NCI-H2081 treated with DMSO at 0.1 percent for 48 hours (cell line): ENCODE measurements at places on chromosomes 6 and 20.

DNA sequence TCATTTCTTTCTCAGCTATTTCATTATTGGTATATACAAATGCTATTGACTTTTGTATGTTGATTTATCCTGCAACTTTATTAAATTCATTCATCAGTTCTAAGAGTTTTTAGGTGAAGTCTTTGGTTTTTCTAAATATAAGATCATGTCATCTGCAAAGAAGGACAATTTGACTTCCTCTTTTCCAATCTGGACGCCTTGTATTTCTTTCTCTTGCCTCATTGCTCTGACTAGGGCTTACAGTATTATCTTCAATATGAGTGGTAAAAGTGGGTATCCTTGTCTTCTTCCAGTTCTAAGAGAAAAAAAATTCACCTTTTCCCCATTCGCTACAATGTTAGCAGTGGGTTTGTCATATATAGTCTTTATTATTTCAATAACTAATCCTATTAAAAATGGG lies 38.0 kb downstream of the KIF16B start:
- no peak for DNase-seq

DNA sequence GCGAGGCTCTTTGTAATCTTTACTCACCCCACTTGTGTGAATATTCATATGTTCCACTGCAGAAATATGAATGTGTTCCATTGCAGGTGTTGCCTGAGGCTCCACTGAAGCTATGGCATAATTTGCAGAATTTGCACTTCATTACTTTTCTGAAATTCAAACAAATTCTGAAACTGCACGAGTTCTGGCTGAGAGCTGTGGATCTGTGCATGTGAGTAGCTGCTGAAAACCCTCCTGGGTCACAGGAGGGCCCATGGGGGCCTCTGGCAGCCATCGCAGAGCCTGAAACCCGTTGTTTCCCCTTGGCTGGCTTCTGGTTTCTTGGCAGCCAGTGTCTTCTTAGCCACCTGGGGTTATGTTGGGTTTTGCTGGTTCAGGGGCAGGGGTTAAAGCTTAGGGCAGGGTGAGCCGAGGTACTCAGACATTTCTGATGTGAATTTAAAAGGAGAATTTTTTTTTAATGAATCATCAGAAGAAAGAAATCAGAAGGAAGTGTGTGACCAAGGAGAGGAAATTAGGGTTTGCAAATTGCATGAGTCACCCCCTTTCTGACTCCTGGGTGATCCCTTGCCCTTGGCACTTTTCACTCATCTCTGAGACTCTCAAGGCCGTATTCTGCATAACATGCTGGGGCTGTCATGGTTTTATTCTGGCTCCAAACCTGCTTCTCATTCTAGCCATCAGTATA lies 40.6 kb downstream of the TOX2 start:
- no peak for DNase-seq

DNA sequence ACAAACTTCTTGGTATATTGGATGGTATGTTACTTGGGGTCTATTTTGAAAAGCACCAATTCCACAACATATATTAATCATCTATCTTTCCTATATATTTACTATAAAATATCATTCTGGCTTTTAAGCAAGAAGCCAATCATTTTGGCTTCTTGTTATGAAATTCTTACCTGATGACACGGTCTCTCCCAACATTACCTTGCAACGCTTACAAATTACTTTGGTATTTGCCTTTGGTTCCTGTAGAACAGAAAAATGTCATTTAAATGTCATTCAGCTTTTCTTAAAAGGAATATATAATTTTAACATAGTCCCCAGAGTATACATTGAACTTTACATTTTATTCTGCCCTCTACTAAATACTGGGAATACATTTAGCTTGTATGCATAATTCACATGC lies 27.4 kb downstream of the UBE3D start:
- DNase-seq, result no peak

- no peak for DNase-seq
Observed at GRCh38 chr20:13117200-13117599, 103.9 kb upstream of the ISM1 start.

DNA sequence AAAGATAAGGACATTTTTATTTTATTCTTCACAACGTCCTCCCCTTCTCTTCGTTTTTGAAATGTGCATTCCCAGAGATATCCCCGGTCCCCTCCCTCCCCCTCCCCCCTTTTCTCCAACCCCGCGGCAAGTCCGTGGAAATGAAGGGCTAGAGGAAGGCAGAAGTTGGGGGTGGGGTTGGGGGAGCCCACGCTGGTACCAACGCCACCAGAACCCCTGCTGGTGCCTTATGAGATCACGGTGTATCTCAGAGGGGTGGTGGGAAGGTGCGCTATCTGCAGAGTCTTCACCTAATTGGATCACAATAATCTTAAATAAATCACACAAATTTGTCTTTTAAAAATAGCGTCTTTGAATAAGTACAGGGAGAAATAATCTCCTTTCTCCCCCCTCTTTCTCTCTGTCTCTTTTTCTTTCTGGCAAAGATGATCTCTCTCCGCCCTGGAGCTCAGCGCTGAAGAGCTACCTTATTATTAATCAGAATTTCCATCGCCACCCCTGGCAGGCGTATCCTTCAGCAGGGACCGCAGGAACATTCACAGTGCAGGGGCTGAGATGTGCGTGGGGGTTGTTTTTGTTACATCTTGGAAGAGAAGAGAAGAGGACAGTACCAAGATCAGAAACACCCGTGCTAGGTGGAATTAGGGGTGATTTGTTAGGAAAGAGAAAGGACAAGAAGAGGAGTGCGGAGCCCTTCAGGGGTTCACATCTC lies 915 bp downstream of the CLVS2 start:
- DNase-seq, result no peak

DNA sequence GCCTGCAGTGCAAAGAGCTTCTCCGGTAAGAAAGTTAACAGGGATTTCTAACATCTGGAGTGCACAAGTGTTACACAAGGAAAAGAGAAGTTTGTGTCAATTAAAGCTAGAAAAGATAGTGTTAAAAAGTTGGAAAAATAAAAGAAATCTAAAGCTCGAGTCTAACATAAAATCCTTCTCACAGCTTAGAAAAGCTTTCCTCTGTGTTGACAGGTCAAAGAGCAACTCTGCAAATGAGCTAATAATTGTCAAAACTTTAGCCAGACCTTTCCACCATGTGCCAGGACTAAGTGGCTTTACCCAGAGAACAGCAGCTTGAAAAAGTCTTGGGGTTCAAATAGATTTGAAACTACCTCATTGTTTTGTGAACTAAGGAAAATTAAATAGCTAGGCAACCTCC lies 14.8 kb downstream of the PTPRK start:
- DNase-seq, result no peak

DNA sequence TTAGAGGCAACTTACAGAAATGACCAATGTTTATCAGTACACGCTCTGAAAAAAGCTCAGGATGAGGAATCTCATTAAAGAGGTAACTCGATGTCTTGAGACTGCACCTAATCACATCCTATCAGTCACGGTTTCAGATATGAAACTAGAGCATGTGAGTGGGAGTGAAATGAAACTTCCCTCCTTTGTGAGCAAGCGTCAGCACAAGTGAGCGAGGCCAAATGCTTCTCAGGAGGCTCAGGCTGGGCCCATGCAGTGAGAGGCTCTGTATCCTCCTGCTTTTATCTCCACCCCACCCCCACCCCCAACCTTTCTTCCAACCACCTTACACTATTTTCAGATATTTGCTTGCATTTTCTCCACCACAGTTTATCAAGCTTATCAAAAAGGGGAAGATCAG lies 140.8 kb upstream of the RIMS1 start:
- no peak for DNase-seq

DNA sequence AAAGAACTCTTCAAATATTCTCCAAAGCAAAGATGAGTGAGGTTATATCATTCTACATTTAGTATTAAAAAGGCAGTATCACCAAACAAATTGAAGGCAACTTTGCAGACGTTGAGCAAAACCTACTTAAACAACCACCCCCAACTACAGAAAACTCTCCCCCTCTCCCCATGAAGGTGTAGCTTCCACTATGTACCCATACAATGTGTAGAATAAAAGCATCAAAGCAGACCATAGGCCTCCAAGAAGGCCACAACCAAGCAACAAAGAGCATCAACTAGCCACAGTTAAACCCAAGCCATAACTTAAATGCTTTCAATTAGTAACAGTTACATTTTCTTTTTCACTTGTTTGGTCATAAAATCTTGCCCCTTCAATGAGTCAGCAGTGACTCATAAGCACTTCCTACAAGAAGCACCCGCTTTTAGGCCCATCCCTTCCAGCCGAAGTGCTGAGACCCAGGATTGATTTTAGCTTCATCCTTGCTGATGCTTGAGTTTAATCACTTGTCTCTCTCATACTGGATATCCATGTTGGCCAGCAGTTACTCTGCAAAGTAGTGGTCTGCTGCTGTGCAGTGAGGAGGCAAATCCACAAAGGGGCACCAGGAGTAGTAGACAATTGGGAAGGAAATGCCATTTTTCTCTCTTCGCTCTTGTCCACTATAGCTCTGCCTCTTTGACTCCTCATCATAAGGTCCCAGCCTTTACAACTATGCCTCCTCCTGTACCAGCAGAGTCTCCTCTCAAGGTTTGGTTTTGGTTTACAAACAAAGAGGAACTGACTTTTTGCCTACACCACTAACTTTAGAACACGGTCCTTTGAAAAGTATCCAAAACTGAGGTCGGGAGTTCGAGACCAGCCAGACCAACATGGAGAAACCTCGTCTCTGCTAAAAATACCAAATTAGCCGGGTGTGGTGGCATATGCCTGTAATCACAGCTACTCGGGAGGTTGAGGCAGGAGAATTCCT lies 8.4 kb upstream of the NUP153 start:
- DNase-seq, result no peak

- DNase-seq, result peak; percentile 37
Observed at GRCh38 chr6:27176523-27177484, 70.7 kb upstream of the PRSS16 start.

DNA sequence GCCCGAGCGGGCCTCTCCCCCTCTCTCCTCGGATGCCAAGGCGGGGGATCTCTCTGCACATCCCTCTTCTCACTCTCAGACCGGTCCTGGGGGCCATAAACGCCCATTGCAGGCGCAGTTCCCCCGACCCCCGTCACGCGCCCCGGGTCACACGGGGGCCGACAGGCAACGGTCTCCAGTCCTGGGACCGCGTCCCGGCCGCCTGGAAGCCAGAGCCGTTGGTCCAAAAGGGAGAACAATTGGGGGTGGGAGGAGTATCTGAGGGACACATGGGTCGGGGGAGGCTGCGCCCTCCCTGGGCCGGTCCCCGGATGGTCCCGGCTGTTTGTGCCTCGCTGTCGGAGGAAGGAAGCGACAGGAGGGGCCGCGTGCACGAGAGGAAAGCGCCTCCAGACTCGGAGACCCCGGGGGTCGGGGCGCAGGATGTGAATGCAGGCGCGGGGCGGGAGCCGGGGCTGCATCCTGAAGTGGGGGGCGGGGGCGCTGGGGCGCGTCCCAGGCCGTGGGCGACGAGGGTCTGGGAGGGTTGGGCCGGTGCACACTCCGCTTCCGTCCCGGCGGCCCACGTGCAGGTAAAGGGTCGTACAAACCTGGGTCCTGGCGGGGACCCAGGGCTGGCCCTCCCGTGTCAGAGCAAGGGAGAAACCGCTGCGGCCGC lies 903 bp downstream of the SLC4A11 start:
- no peak for DNase-seq

- no peak for DNase-seq
Observed at GRCh38 chr6:13038315-13038714, 290.0 kb downstream of the TBC1D7 start.

DNA sequence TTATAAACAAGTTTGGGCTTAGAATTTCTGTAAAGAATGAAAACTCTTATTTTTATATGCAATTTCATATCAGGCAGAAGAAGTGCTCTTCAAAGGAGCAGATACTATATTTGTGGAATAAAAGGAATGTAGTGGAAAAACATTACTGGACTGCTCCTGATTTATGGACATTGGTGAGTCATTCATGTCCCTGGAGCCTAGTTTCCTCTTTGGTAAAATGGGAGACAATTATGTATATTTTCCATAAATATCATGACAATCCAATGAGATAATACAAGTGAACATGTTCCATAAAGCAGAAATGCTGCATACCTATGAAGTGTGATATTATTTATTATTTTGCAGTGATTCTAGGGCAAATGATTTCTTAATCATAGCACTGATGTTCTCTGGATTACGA lies 445.8 kb upstream of the CITED2 start:
- DNase-seq, result no peak
